Germinal center (tissue), 1 donor: ENCODE measurements at places on chromosomes 6 and 20.

- DNase-seq = no peak
Observed at GRCh38 chr6:52526634-52527033, 50.2 kb downstream of the TRAM2 start.

DNA sequence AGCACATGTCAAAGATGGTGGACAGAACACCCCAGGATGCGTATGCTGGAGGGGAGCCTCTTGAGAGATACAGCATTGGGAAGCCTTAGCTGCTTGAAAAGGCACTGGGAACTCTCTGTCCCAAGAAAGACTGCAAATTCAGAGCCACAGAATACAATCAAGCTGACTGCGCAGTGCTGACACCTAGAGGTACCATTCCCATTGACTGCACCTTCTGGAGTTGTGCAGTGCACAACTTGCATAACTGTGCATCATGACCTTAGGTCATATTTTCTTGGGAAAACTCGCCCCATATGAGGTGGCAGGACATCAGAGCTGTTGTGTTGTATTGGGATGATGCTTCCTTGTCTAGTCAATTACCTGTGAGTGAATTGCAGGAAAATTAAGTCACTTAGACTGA, 646.5 kb upstream of the NOX3 start:
- no peak for DNase-seq

GRCh38 chr6:160088069-160088783, 33.4 kb upstream of the SLC22A1 start:
- DNase-seq = no peak

- peak; percentile 18 for DNase-seq
Observed at GRCh38 chr6:57267586-57268293, 45.6 kb upstream of the RAB23 start.

DNA sequence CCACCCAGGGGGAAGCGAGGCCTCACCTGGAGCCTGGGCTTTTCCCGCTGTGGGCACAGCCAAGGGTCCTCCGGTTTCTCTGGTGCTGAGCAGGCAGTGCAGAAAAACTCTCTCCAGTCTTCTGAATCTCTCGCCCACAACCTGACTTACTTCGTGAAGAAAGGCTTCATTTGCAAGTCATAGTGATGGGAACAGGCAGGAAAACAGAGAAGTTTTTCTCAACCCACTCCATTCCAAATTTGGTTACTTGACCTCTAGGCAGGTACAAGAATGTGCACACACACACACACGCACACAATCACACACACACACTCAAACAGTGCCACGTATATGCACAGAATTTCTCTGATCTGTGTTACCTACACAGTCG, 524.5 kb downstream of the CD83 start:
- DNase-seq = no peak

- no peak for DNase-seq
Observed at GRCh38 chr20:52457826-52458225, 266.2 kb upstream of the ZFP64 start.

GRCh38 chr6:98384801-98385200, 449.6 kb upstream of the POU3F2 start:
- no peak for DNase-seq

DNA sequence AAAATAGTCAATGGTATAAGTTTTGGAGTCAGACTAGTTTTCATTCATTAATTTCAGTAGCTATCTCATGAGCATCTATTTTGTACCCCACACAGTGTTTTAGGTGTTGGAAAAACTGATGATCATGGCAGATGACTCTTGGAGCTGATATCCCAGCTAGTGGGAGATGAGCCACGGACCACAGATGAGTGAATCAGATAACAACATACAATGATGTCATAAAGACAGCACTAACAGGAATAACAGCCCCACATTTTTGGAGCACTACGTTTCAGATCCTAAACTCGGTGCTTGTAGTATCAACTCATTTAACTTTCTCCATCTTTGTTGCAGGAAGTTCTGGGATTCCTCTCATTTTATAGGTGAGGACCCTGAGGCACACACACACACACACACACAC, 67.8 kb upstream of the EDN3 start:
- no peak for DNase-seq

GRCh38 chr6:35787266-35788218, 6.7 kb downstream of the CLPSL1 start:
- DNase-seq = no peak

- no peak for DNase-seq
Observed at GRCh38 chr6:121522771-121523386, 87.4 kb downstream of the GJA1 start.

DNA sequence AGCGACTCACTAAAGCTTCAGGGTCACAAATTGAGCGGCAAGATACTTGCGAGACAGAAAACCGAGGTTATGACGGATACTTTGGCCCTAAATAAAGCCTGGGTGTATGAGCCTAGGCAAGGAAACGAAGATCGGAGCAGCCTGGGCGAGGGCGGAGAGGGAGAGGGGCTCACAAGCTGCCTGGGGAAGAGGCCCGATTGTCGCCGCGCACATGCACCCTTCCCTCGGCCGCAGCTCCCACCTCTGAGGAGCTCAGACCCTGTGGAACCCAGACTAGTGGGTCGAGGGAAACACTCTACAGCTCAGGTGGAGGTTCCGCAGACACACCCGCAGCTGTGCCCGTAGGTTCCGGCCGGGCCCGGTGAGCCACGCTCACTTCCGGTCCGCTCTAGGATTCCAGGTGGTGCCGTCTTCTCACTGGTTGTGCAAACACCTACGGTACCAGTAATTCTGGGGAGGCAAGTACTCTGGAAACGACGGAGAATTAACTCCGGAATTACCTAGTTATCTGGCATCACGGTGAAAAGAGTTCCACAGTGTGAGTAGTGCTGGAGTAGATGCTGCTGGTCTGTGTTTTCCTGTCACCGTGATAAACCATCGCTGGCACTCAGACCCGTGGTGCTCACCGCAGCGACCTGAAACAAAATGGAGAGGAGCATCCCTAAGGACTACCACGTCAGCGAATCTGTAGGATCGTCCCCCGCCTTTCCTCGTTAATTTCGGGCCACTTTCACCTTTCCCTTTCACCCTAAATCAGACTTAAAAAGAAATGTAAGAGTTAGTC, 61.5 kb downstream of the GPX5 start:
- DNase-seq = peak; percentile 65

GRCh38 chr6:30258204-30258603, 45.0 kb upstream of the TRIM26 start:
- no peak for DNase-seq

DNA sequence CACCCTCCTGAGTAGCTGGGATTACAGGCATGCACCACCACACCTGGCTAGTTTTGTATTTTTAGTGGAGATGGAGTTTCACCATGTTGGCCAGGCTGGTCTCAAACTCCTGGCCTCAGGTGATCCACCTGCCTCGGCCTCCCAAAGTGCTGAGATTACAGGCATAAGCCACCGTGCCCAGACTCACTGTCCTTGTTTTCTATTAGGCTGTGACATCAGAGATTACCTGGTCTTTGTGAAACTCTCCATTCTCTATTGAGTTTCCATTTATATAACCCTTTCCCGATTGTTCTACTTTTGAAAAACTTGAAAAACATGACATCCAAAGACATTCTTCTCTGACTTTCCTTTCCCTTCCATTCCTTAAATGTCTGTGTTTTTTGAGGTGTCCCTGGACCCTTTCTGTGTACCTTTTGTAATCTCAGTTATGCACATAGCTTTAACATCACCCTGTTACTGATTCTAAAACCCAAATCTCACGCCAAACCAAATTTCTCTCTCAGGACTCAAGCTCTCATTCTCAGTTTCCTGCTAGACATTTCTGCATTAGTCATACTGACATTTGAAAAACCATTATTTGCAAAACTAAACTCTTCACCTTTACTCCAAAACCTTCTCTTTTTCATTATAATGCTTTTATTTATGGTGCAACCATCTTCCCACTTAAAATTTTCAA, 137.0 kb downstream of the KHDC1L start:
- DNase-seq = no peak

DNA sequence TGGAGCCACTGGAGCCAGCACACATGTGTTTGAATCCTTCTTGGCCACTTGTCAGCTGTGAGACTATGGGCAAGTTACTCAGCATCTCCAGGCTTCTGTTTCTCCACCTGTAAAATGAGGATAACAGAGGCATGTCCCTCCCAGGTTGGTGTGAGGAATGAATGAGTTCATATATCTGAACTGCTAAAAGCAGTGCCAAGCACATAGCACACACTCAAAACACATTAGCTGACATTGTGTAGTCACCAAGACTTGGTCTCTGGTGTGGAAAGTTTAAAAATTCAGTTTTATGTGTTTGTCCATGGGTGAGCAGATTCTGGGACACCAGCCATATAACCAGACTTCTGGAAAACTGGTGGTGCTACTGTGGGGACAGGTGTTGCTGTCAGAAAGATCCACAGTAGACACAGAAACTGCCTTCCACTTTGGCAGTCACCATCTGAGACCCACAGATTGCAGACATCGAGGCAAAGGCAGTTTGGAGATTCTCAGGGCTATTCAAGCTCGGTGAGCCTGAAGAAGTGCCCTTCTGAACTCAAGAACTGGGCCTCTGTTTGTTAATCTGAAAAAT, 115.8 kb downstream of the MRPL14 start:
- no peak for DNase-seq

DNA sequence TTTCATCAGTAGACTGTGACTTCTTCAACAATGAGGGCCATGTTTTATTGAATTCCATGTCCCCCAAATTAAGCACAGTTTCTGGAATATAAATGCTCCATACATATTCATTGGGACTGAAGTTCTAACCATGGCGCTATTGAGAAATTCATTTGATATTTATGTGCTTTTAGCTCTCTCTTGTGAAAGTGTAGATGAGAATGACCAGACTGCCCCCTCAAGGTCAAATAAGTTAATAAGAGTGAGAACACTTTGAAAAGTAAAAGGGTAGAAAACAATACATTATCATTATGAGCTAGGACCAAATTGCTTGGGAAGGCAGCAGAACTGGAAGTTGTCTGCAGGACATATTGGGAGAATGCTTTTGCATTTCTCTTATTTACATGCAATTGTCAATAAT, 597.9 kb downstream of the EPM2A start:
- no peak for DNase-seq

GRCh38 chr6:12238219-12238618, 51.9 kb upstream of the EDN1 start:
- DNase-seq = no peak

DNA sequence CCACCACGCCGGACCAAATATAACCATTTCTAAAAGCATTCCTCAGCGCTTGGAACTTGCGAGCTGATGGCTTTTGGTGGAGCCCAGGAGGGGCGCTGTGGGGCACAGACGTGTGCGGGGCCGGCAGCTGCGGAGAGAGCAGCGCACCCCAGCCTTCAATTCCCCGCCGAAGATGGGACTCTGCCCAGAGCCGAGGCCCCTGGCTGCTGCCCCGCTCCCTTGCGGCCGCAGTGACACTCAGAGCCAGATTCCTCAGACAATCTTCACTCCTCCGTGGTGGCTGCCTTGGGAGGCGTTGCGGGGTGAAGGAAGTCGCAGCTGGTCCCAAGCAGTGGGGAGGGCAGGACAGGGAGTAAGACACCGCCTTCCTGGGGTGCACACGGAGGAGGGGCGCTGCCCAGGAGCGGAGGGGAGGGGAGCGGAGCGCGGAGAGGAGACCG, 87.7 kb downstream of the TMEM242 start:
- peak; percentile 53 for DNase-seq

- no peak for DNase-seq
Observed at GRCh38 chr6:145031001-145031400, 704.3 kb downstream of the EPM2A start.

DNA sequence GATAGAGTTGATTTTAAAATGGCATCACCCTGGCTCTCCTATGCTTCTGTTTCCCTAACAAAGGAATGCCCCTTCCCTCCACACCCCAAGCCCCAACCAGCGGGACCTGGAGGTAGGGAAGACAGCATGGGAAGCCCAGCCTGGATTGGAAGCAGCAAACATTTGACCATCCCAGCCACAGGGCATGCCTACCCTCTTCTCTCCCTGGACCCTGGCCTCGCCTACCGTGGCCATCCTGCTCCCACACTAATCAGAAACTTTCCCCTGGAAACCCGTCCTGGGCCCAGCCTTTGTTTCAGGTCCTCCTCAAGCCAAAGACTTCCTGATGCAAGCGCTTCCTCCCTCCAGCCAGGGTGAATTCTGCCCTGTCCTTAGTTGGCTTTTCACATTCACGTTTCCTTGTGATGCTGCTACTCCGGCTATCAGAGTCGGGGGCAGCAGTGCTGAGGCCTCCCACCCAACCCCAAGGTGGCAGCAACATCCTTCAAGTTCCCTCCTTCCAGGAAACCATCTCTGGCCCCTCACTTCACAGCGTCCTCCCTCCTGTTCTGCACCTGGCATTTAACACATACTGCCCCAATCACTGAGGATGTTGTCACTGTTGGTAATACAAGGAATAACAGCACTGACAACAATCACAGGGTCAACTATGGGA, 18.2 kb upstream of the ANGPT4 start:
- DNase-seq = no peak

- DNase-seq = no peak
Observed at GRCh38 chr6:56840467-56841380, 114.2 kb upstream of the BEND6 start.

DNA sequence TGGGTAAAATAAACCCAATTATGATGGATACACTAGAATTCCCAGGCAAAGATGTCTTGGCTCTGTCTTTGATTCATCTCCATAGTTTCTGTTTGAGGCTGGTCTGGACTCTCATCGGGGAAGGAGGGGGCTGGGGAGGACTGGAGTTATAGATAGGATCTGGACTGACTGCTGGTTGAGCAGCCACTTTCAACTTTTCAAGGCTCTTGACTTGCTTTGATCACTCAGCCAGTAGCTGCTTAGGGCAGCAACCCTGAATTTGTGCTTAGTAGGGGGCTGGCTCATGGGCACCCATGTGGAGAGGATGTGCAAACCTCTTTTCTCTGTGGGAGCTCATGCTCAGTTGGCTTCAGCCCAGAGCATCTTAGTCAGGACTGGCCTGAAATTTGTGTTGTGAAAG, 114.0 kb upstream of the NEDD9 start:
- DNase-seq = no peak

GRCh38 chr6:168162366-168162765, 83.4 kb upstream of the FRMD1 start:
- no peak for DNase-seq

- DNase-seq = no peak
Observed at GRCh38 chr20:8971669-8972316, 97.1 kb upstream of the PLCB4 start.
